NCI-H187 treated with DMSO at 0.1 percent for 48 hours (cell line): ENCODE measurements at places on chromosomes 5 and 9.

DNA sequence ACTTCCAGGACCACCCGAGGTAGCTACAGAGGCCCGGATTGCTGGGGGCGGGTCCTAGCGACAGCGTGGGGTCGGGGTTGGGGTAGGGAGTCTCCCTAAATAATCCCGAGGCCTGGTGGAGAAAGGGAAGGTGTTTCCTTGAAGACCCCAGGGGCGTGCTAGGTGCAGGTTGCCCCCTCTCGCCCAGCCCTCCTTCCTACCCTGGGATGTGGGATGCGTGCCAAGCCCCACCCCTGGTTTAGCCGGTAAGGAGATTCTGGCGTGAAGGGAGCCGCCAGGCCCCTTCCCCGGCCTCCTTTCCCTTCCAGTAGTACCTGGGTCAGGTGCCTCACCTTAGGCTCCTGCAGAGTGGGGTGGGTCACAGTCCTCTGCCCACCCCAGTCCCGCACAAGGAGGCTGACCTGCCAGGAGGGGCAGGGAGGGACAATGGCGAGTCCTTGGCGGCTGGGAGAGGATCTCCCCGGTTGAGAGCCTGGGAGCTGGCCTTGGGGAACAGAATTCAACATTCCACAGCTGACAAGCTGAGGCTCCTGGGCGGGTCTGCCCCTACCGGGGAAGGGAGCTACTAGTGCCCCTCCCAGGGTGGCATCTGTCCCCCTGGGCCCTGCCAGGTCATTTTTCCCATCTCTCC lies 674 bp downstream of the TSPAN17 start:
- no peak for DNase-seq

DNA sequence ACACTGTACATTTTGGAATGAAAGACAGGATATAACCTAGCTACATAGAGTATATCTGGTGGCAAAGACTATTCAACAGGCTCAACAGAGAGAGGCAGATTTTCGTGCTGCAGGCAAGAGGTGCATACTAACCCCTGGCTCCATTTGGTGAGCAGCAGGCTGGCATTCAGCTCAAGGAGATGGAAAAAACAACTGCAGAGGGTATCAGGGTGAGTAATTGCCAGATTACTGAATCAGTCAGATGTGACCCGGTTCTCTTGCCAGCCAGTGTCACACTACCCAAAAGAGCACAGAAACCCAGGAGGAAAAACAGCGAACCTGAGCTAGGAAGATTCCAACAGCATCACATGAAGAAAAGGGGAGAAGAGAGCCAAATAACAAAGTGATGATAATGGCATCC lies 130.4 kb upstream of the PRLR start:
- DNase-seq: no peak

DNA sequence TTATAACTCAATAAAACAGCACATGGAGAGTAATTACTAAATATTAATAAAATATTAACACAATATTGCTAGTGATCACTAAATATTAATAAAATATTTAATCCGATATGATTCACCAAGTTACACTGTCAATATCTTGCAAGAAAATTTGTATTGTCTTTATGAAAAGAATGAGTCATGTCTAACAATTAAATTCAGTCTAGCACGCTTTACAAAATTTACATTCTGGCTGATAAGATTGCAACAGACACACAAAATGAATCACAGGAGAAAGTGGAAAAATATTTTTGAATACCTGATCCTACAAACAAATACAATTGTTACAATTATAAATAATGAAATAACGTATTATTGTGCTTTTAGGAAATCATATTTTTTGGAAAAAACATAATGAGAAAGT lies 567.2 kb downstream of the EFNA5 start:
- DNase-seq: no peak

- no peak for DNase-seq
These were observed 62.6 kb downstream of the ADAMTSL1 start for GRCh38 chr9:18536554-18536953.

DNA sequence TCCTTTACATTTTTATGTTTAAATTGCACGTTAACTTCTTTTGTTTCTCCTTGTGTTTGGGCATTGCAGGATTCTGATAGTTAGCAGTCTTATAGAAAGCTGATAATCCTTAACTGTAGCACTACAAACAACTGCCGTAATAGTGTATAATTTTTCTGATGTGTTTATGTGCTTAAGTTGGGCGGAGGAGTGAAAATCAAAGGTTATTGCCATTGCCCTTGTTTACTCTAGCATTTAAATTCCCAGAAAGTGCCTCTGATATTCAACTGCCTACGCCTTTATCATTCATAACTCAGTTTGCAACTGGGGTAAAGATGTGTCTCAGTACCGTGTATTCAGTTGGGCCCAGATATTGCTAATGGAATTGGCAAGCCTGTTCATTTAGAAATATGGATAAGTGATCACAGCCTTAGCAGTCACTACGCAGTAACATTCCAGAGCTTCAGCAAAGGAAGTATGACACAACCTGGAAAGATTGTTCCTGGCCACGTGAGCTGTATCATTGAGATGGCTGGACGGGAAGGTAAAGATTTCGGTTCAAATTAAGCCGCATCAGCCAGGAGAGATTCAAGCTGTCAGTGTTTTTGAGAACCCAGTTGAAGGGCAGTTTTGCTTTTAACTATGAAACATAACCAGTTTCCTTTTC lies 28.1 kb upstream of the LRRTM2 start:
- no peak for DNase-seq

GRCh38 chr5:156148301-156148700 lies 178.7 kb upstream of the SGCD start:
- DNase-seq: no peak

GRCh38 chr5:143404416-143405062 lies 1.1 kb upstream of the NR3C1 start:
- no peak for DNase-seq

GRCh38 chr9:27150746-27151406 lies 41.9 kb downstream of the TEK start:
- DNase-seq: no peak

GRCh38 chr9:114889802-114890224 lies 40.6 kb downstream of the TNFSF8 start:
- DNase-seq: no peak

GRCh38 chr5:179371681-179372680 lies 26.7 kb upstream of the ADAMTS2 start:
- no peak for DNase-seq

- DNase-seq: no peak
These were observed 84.7 kb downstream of the RASGRF2 start for GRCh38 chr5:81044868-81045267.

DNA sequence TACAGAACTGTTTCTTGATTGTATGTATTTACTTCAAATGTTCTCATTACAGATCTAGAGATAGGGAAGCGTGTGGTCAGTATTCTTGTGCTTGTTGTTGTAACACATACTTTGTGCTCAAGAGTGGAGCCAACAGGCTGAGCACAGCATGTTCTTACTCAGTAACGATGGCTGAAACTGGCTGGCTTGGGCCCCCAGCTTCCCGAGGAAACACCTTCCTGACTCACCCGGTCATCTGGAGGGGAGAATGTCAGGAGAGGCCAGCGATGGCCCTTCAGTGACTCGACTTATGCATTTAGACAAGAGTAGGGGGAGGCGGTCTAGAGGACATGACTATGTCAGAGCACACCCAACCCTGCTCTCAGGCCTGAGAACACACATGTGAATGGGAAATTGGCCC lies 25.6 kb downstream of the ZNF474 start:
- no peak for DNase-seq

DNA sequence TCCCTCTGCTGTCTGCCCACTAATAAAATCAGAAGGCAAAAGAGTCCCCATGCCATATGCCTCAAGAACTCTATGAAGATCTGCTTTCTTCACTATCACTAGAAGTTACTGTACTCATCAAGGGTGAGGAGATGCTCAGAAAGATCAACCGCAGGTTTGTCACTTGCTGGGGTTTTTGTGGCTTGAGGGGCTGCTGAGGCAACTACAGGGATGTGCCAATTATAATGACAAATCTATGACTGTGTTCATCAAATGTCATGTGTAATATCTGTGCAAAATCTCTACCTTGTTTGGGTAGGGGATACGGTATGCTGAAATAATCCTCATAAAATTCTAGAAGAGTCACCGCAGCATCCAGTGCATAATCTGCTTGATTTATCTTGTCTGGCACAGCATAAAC lies 13.0 kb downstream of the ERAP1 start:
- no peak for DNase-seq

- no peak for DNase-seq
These were observed 70.2 kb upstream of the ALDH1A1 start for GRCh38 chr9:73023025-73023541.

DNA sequence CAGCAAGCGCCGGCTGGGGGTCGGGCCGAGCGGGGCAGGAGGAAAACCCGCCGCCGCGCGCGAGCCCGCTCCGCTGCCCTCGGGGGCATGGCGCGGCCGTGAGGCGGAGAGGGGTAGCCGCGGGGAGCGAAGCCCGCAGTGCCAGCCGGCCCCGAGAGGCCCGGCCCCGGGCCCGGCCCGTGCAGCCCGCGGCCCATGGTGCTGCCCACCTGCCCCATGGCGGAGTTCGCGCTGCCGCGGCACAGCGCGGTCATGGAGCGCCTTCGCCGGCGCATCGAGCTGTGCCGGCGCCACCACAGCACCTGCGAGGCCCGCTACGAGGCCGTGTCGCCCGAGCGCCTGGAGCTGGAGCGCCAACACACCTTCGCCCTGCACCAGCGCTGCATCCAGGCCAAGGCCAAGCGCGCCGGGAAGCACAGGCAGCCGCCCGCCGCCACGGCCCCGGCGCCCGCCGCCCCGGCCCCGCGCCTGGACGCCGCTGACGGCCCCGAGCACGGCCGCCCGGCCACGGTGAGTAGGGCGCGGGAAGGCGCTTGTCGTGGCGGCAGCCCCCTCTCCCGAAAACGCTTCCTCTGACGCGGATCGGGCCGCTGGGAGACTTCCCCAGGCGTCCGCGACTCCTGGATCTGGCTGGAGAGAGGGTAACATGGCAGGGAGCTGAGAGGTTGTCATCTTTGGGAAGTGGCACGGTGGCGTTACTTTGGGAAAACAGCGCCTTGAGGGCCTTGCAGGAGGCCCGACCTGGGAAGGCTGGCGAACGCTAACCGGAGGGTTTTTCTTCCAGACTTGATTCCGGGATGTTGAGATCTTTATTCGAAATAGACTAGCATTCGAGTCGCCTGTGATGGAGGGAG lies 523 bp downstream of the MAML1 start:
- no peak for DNase-seq

GRCh38 chr5:150176745-150177477 lies 10.3 kb downstream of the CDX1 start:
- DNase-seq: no peak

DNA sequence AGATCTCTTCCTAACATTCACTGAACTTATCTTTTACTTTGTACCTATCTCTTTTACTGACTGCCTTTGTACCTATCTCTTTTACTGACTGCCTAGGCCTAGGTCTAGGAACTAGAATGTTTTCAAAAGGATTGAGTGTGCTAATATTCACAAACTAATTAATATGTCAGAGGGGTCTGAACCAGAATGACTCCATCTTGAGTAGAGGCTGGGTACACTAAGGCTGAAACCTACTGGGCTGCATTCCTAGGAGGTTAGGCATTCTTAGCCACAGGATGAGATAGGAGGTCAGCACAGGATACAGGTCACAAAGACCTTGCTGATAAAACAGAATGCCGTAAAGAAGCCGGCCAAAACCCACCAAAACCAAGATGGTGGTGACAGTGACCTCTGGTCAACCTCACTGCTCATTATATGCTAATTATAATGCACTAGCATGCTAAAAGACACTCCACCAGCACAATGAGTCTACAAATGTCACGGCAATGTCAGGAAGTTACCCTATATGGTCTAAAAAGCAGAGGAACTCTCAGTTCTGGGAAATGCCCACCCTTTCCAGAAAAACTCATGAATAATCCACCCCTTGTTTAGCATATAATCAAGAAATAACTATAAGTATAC lies 2.5 kb upstream of the RHOBTB3 start:
- no peak for DNase-seq

- no peak for DNase-seq
These were observed 75.5 kb downstream of the SGCD start for GRCh38 chr5:156402387-156402921.

DNA sequence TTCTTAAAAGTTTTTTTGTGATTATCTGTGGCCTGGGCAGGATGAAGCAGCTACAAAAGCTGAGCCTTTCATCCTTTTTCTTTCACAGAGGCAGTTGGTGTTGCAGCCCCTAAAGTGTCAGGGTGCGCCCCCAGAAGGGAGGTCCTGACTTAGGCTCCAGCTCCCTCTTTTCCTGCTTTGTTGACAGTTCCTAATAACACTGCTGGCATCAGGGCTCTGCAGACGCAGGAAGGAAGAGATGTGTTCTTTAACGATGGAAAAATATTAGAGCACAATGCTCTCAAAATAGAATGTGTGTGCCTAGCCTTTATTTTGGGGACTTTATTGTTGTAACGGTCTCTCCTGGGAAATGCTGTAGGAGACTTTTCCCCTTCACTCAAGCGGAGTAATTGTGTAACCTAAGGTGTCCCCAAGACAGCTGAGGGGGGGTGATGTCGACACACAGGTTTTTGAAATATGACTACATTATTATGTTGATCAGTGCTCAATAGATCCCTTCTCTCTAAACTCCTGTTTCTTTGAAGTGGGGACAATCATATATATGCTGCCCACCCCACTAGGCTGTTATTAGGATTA lies 135.6 kb downstream of the SEMA6A start:
- no peak for DNase-seq

GRCh38 chr9:96522366-96522765 lies 72.4 kb downstream of the HABP4 start:
- DNase-seq: no peak
